ENCODE measurements at places on chromosomes 6 and 20.

- DNase-seq = no peak
Observed at GRCh38 chr20:35133735-35134134, 13.4 kb downstream of the EDEM2 start.

- DNase-seq = no peak
Observed at GRCh38 chr20:50540620-50541605, 30.7 kb downstream of the PTPN1 start.

DNA sequence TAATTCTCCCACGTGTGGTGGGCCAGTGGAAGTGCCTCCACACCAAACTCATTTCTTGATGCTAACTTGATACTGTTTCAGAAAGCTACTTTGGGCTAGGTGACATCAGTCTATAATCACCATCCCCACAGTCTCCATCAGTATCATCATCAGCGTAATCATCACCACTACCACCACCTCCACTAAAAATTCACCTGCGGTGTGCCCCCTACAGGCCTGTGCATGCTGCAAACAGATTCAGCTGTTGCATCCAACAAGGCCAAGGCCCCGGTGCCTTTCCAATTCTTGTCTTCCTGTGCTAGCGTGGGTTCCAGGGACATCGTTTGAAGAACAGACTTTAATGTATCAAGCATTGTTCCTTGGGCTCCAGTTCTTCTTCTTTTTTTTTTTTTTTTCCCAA, 201.3 kb upstream of the EXOC2 start:
- DNase-seq = no peak

DNA sequence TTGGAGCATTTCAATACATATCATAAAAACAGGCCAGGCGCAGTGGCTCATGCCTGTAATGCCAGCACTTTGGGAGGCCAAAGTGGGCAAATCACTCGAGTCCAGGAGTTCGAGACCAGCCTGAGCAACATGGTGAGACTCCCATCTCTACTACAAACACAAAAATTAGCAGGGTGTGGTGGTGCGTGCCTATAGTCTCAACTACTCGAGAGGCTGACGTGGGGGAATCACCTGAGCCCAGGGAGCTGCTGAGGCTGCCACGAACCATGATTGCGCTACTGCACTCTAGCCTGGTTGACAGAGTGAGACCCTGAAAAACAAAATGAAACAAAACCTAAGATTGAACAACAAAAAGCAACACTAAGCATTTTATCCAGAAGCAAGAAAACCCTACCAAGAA, 47.2 kb downstream of the BACH2 start:
- DNase-seq = peak; percentile 65

- no peak for DNase-seq
Observed at GRCh38 chr6:139019722-139020121, 8.8 kb upstream of the ABRACL start.

DNA sequence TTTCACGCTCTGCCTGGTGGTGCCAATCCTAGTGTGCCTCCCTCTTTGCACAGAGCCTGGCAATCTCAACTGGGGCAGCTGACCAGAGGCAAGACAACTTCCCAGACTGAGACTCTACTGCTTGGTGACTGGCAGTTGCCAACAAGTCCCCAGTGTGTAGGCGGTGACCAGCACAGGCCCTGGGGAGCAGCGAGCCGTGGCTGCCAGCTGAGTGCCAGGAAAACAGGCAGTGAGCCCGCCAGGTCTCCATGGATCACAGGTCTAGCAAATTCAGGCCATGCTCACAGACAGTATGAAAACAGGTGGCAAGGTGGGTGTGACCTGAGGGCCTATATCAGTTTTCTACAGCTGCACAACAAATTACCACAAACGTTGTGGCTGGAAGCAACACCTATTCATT, 289.9 kb downstream of the KIF16B start:
- DNase-seq = no peak

DNA sequence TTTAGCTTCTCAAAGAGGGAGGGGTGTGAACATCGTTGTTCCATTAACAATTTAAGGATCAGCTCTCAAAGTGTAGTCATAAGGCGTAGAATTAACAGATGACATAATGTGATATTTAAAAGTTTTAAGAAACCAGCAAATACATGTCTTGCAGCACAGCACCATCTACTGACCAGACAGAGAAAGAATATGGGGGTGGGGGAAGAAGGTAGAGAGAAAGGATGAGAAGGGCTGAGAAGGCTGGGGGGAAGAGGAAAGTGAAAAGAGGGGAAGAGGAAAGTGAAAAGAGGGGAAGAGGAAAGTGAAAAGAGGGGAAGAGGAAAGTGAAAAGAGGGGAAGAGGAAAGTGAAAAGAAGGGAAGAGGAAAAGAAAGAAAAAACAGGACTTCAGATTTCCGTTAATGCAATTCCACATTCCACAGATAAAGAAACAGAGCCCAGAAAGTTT, 80.9 kb downstream of the HAO1 start:
- DNase-seq = no peak

GRCh38 chr20:24972341-24972740, 20.2 kb downstream of the APMAP start:
- DNase-seq = peak; percentile 11

- no peak for DNase-seq
Observed at GRCh38 chr6:53919881-53920360, 125.1 kb downstream of the LRRC1 start.

DNA sequence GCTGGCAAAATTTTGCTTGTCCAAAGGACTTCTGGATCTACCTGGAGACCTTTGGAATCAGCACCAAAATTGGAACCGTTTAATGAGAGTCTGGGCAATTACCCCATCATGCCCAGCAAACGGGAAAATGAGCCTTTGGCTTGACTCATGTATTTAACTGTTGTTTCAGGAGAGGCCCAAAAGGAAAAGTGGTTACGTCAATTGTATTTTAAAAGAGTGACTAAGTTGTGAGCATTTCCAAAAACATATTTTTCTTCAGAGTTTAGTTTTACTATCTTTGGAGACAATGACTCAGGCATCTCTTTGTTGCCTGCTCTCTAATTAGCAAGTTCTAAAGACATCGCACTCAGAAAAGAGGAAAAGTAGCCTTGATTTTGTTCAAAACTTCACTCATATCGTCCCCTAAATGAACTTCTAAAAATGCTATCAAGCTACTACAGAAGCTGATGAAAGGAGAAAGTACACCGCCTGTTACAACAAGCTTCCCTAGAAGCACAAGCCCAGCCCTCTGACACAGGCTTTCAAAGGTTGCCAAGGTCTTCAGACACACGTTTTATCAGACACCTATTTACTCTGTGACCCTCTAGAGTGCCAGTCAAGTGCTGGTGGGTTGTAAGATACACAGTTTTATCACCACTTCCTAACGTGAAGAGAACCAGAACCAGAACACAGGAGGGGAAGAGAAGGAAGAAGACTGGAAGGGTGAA, 146.2 kb downstream of the TBX18 start:
- no peak for DNase-seq

DNA sequence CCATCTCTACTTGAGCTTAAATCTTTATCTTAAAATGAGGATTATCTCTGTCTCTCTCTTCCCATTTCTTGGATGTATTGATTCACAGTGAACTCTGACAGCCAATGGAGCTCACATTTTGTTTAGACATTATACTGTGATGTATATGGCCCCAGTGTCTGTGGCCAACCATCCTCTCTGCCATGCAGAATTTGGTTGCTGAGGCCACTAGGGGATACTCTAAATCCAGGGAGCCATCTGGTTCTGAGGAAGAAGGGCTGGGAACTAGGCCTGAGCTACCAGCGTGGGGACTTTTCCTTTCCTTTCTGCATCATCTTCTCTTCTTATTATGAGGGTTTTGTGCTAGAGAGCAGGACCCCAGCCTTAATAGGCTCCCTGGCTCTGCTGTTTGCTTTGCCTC, 59.1 kb upstream of the RIPOR2 start:
- DNase-seq = no peak

GRCh38 chr6:148195511-148195910, 147.1 kb upstream of the SASH1 start:
- no peak for DNase-seq

DNA sequence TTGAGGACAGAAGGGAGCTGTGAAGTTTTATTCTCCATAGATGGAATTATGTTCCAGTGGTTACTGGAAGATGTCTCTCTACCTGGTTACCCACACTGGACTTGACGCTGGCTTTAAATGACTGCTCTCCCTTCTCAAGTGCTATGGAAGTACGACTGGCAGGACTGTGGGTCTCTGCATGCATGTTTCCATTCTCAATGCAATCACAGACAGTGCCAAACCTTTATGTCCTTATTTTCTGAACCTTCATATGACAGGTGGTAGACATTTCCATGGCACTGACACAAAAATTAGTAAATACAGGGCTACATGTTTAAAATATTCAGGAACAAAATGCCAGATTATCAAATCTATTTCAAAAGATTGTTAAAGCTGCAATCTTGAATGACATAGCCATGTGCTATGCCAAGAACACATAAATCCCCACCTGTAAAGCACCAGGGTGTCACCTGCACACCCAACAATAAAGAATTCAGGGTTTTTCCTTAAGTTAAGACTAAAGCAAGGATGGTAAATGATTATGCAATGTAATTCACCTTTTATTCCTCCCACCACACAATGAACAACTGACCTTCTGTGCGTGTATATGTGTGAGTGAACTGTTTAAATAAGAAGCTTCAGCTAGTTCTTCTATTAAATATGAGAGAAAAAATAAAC, 153.3 kb upstream of the ENPP5 start:
- DNase-seq = no peak

- no peak for DNase-seq
Observed at GRCh38 chr6:12648171-12648570, 68.4 kb upstream of the PHACTR1 start.

DNA sequence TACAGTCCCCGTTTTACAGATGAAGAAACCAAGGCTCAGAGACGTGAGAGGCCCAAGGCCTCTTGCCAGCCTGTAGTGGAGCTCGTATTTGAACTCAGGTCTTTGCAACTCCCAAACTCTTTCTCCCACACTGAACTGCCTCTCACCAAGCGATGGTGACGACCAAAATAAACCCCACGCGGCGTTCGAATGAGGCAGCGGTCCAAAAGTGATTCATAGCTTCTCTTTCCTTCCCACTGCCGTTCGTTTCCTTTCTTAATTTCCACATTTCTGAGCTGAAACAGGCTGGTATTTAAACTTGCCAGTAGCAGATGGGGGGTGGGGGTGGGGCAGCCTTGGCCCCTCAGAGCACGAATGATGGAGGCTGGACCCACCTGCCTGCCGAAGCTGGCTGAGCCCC, 252.9 kb upstream of the KCNG1 start:
- peak; percentile 19 for DNase-seq

- peak; percentile 70 for DNase-seq
Observed at GRCh38 chr6:10719296-10719963, 3.4 kb upstream of the TMEM14C start.

DNA sequence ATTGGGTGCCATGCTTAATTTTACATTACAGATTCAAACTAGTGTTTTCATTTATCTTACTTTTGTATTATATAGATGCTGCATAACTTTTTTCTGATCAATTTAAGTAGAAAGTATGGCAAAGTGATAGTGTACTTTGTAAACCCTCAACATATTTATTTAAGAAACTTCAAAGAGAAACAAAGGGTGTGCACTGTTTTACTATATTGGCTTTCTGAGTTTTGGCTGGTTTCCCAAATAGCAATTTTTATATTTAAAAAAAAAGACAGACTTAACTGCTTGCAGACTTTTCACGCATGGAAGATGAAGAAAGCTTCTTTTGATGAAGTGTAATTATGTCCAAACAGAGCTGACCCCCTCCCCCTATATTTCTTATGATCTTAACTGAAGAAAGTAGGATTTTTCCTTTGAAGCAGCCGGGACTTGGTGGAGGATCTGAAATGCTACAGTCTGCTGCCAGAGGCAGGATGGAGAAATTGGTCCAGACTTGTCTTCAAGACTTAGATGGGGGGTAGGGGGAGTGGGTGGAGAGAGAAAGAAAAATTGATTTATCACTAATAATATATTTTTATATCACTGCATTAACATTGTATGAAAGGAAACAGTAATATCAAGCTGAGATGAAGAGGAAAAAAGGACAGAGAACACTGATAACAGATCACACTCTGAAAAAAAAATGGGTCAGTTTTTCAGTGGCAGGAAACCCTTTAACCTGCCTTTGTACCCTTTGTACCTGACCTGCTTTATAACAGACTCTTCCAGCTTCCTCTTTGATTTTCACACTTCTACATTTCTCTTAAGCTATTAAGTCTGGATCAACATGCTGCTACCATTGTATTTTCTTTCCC, 56.0 kb upstream of the SUPT3H start:
- DNase-seq = no peak

DNA sequence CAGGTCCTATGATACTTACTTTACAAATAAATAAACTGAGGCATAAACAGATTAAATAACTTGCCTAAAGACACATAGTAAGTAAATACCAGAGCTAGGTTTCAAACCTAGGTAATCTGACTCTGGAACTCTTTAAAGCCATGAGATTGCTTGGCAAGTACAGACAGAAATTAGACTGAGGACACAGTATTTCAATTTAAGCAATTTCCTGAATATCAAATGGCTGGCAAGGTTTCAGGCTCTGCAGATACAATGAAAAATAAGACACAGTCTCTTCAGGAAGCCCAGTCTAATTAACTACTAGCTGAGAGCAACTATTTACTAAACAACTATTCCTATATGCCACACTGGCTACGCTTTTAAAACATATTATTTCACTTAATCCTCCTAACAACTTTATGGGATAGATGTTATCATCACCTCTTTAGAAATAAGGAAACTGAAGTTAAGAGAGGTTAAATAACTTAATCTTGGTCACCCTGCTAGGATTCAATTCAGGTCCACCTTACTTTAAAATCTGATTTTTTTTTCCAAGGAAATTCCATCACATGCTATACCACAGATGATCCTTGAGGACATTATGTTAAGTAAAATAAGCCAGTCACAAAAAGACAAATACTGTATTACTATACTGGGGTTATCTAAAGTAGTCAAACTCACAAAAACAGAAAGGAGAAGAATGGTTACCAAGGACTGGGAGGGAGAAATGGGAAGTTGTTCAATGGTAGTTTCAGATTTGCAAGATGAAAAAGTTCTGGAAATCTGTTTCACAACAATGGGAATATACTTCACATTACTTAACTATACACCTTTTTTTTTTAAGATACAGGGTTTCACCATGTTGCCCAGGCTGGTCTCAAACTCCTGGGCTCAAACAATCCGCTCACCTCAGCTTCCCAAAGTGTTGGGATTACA, 4.1 kb downstream of the TRPC4AP start:
- no peak for DNase-seq

DNA sequence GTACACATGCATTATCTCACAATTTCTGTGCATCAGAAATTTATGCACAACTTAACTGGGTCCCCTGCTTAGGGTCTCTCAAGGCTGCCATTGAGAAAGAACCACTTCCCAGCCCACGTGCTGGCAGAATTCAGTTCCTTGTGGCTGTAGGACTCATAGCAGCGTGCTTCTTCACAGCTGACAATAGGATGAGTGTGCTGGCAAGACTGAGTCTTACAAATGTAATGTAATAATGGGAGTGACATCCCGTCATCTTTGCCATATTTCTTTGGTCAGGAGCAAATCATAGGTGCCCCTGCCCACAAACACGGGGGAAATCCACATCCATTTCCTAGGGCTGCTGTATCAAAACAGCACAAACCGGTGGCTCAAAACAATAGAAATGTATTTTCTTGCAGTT, 77.4 kb downstream of the FIG4 start:
- no peak for DNase-seq

Measured in activated T-cell treated with anti-CD3 and anti-CD28 coated beads, Interleukin-2, amount 50 U/mL, for 48 hours (primary cell).